ENCODE measurements at places on chromosomes 2 and 18.
A peak's percentile ranks its signal among the peaks of the same experiment; 100 is the strongest.

GRCh38 chr18:35549564-35549963 lies 32.0 kb upstream of the GALNT1 start:
- DNase-seq, result no peak

GRCh38 chr18:68797871-68798270 lies at the start of gene CCDC102B:
TSS of gene CCDC102B (plus strand) at chr18:68798080. CDS start at chr18:68836764, 38,684 bp downstream.
- DNase-seq, result peak; percentile 84

DNA sequence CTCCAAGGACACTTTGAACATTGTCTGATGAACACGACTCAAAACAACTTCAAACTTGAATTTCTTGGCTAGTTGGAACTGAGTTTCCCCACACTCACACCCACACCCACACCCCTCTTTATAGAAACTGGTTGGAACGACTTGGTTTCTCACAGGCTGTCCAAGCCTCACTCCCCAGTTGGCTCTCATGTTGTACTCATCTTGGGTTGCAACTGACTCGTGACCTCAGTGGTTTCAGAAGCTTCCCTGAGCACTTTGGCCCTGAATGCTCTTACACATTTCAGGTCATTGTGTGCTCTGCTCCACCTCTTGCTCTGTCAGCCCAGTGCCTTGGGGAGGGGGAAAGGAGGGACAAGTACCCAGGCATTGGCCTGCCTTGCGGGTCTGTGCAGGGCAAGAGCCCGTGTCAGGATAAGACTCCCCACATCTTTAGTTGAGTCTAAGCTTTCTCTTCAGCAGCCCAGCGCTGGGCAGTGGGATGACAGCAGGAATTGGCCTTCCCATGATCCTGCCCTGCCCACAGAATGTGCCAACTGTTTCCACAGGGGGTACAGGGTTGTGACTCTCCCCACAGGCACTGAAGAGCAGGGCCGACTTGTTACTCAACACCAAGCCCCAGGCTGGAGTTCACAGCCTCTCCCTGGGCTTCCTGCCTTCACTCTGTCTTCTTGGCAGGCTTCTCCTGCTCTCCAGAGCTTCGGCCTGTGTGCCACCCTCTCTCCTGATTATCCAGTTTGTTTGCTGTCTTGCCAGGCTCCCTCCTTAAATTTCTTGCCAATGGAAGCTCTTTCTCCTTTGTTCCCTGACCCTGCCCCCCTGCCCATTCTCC lies 104.6 kb downstream of the RTN4 start:
- peak; percentile 89 for DNase-seq

DNA sequence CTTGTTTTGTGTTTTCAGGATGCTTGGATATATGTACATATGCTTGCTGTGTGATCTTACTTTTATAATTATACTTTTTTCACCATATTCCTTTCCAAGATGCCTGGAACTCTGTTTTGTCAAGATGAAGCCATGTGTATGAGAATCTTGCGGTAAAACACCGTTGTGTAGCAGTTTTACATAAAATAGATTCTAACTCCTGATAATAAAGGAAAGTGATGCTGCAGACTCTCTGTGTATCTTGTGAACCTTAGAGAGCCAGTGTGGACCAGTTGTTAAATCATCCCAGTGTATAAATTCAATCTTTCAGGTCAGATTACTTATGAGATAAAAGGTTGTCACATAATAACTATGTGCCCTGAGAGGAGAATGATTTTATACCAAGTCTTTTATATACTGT lies 12.5 kb upstream of the ITGA4 start:
- DNase-seq, result no peak

DNA sequence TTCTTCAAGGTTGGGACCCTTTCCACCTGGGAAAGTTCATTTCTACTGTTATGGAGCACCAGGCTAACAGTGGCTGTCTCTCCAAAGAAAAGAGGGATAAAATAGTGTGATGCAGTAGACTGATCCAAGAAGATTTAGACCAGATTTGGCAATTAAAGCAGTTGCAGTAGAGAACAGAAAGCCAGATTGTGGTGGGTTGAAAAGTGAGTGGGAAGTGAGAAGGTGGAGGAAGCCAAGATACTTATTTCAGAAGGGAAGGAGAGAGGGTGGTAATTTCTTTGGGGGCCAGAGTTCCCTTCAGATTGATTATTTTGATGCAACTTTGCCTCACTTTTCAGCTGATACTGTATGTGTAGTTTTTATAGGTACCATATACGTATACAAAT lies 8.0 kb downstream of the MYL12B start:
- DNase-seq, result no peak

- no peak for DNase-seq
These were observed 185.6 kb upstream of the COPS8 start for GRCh38 chr2:236899950-236900640.

DNA sequence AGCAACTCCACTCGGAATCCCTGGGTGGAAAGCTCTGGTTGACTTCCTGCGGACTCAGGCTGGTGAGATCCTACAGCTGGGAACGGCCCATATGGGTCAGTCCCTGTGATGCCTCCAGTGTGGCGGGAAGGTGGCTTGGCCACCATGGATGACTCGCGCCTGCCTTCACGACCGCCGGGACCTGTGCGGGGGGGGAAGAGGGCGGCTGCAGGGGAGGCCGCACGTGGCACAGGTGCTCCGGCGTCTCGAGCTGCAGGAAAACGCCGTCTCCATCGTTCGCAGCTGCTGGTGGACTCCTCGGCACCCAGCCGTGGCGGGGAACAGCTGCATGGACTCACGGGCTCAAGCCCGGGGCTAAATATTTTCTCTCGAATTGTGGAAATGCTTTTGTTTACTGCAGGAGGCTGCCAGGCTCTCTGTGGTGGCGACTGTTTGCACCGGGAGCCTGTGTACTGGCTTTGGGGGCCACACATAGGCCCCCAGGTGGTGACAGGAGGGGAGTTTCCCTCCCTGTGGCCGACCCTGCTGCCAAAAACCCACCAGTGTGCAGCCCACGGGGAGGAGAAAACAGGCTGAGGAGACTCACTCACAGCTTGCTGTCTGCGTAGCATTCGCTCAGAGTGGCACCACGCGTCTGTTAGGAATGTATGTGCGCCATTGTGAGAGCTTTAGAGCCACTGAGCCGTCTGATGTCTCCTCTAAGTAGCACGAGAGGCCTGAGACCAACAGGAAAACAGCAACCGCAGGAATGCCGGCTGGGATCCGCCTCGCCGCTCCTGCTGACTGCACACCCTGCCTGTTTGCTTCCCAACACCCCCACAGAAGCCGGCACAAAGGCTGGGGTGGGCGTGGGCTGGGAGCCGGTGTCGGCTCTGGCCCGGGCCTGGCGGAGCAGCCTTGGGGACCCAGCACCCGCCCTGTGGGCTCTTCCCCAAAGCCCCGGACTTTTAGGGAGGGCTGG lies 89.2 kb downstream of the NFATC1 start:
- DNase-seq, result peak; percentile 93

- DNase-seq, result no peak
These were observed 14.7 kb downstream of the ZNF142 start for GRCh38 chr2:218644721-218645120.

- peak; percentile 53 for DNase-seq
These were observed 1011.8 kb upstream of the CDH2 start for GRCh38 chr18:29188760-29189159.

DNA sequence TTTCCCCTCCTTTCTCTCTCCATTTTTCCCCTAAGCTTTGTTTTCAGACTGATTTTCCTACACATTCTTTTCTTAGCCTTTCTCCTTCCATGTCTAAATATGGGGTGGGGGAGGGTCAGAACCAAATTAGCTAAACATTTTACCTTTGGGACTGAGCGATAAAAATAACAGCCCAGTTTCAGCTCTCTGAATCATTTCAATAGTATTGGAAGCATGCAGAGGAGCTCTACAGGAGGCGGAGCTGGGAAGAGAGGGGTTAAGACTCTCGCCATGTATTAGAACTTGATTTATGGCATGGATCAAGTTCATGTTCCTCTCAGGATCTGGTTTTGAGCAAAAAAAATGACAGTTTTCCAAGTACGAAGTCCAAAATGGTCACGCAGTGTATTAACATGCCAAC lies 109.1 kb downstream of the CPO start:
- no peak for DNase-seq

DNA sequence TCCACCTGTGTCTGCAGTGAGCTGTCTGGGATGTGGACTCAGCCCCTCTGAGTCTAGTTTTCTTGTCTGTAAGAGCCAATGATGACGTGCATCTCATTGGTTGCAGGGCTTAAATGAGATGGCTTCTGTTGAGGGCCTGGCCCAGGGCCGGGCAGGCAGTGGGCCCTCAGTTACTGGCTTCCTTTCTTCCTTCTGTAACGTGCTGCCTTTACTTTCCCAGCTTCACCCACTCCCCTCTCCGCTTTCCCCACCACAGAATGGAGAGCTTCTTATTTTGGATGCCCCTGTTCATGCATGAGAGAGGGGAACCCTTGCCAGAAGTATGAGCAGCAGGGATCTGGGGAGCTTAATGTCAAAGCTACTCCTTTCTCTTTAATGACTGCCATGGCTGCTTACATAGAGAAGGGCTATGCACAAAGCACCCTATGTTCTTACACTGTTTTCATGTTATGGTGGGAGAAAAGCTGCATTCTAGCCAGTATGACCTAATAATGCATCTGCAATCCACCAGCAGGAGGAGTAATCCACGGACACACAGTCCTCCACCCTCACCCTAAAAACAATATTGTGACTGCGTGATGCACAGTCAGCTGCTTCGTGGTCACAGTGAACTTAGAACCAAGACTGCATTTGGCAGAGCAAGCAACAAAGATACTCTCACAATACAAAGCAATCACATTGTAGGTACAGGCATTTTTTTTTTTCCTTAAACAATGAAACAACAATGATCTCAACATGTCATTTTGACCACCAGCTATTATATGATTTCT lies 37.2 kb downstream of the CREG2 start:
- peak; percentile 80 for DNase-seq

- no peak for DNase-seq
These were observed 4.4 kb upstream of the NFE2L2 start for GRCh38 chr2:177268901-177269300.

DNA sequence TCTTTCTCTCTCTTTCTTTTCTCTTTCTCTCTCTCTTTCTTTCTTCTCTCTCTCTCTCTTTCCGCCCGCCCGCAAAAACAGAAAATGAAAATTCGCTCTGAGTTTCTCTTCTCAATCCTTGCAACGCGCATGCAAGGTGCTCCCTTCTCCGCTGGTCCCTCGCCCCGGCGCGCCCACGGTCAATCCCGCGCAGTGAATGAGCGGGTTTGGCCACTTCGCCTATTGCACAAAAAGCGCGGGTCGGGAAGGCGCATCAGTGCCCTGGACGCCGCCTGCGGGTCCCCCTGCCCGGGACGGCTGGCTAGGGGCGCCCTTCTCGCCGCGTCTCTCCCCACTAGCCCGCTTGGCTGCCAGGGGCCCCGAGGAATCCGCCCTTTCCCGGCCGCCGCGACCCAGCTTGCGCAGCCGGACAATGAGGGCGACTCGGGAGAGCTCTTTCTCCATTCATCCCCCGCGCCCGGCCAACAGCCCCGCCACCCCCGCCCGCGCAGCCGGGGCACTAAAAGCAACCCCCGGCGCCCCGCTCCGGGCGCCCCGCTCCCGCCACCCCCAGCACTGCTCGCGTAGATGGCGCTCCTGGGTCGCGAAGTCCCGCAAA lies 706 bp downstream of the LAMA1 start:
- DNase-seq, result no peak

- DNase-seq, result no peak
These were observed 262.0 kb downstream of the NCKAP5 start for GRCh38 chr2:133306236-133306635.

DNA sequence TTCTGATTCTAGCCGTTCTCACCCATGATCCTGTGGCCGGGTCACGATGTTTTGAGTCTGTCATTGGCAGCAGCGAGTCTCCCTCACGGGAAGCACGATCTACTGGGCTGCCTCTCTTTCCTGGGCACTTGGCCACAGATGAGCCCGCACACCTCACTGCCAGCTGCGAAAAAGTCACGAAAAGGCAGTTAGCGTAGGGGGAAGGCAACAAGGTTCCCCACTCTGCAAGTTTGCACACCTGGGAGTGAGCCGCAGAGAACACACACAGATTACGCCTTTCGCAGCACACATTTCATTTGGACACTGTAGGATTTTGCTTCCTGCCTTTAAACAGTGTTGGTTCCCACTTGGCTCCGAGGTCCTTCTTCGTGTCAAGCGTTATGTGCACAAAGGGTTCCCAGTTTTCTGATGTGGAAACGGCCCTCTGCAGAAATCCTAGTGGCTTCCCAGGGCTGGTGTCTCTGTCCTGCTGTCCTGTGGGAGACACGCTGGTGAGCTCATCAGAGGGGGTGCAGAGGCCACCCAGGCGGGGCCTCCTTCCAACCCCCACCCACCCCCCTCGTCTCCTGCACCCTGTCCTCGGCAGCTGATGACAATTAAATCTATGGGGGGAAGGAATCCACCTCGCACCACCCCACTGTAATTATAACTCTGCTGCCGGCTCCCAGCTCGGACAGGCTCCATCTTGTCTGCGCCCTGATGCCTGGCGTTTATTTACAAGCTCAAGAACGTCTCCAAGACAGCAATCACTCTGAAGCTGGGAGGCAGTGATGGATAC lies 157.3 kb upstream of the SALL3 start:
- DNase-seq, result no peak

GRCh38 chr18:63082366-63083019 lies 237.1 kb downstream of the BCL2 start:
- DNase-seq, result no peak

DNA sequence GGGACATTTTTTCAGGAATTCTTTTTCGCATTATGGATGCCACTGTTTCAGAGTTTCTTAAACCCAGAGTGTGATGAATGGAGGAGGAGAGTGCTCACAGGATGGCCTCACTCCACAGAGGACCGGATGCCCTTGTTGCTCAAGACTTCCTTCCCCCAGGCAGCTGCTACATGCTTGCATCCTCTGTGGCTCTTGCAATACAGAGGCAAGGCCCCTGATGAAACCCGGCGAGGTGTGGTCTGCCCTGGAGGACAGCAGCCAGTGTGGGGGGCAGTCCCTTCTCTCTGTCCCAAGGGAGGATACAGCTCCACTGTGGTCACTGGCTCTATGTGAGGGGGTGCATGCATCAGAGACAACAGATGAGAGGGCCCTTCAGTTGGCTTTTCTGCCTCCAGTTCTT lies 109.6 kb downstream of the SH3RF3 start:
- DNase-seq, result peak; percentile 85

GRCh38 chr2:215736653-215737290 lies 276.6 kb downstream of the MREG start:
- peak; percentile 92 for DNase-seq

- no peak for DNase-seq
These were observed 374.0 kb upstream of the SLC14A2 start for GRCh38 chr18:45241271-45241670.

DNA sequence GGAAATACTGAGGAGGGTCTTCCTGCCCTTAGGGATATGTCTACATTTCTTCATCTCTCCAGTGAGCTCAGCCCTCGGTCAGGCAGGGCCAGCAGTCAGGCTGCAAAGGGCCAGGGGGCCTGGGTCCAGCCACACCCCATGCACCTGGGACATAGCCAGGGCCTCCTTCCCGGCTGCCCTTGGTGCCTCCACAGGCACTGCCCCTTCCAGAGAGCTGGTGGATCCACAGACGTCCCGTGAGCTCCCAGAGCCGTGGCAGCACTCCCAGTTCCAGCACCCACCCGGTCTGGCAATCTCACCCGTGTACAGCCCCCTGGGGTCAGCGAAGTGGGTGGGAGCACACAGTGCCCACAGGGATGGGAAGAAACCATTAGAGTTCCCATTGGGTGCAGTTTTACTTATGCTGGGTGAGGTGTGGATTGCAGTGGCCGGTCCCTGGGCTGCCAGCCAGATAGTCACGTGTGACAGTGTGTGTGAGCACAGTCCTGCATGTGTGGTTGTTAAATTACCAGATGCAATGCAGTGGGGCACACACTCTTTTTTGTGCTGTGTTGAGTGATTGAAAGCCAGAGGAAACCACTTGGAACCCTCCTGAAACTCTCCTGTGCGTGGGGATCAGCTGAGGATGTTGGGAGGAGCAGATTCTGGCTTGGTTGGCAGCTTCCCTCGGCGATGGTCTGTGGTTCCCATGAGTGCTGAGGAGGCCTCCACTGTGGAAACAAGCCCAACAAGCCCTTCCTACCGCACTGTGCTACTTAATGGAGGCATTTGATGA lies 131.0 kb downstream of the SNTG2 start:
- peak; percentile 12 for DNase-seq

All from fibroblast of mammary gland (primary cell).